Stimulated activated CD8-positive, alpha-beta memory T cell treated with anti-CD3 and anti-CD28 coated beads, Interleukin-4, amount 100 ng/mL, for 4 hours (primary cell): ENCODE measurements at places on chromosomes 3 and 15.

DNA sequence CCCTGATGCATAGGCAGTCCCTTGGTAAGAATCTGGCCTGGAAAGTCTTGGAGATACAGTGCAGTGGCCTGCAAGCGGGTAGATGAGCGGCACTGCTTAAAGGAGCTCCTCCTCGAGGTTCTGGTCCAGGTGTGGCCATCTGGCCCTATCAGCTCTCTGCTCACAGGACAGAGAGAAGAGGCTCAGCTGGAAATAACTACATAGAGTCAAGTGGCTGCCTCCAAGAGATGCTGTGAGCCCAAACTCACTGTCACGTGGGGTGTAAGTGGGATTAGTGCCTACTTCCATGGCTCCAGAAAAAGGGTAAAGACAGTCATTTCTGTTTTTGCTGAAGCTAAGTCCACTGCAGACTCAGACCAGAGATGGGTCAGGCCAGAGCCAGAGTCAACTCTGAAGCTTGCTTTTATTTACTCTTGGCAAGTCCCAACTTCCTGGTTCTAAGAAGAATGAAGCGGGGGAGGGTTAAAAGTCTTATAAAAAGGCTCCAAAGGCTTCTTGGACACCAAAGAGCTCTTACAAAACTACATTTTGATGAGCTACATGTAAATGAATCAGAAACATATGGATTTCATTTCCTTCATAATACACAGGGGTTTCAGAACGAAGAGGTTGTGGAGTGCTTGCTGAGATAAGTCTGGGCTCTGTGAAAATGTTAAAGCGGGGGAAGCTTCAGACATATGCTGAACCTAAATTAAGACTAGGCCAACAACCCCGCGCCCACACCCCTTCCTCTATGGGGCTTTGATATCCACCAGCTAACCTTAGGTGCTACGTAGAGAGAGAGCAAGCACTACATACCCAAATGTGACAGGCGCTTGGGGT lies 77.1 kb downstream of the PDZRN3 start:
- no peak for DNase-seq

GRCh38 chr15:80375968-80376891 lies 28.0 kb upstream of the ARNT2 start:
- DNase-seq = no peak

GRCh38 chr3:112012205-112012992 lies 13.7 kb downstream of the TAGLN3 start:
- DNase-seq = no peak

DNA sequence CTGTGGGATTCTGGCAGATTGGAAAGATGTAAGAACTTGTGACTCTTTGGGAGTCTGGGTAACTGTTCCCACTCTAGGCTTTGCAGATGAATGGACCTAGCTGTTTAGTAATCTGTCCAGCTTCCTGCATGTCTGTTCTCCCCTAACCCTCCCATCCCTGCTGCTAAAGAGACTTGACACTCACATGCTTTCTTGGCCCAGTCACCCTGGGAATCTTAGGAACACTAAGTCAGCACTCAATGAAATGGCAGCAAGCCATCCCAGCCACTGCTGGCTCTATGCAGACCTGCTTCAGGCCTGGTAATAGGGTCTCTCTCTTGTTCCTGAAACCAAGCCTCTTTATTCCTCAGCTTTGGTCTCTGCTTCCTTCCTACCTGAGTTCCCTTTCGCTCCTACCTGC lies 63.7 kb upstream of the THSD4 start:
- no peak for DNase-seq

DNA sequence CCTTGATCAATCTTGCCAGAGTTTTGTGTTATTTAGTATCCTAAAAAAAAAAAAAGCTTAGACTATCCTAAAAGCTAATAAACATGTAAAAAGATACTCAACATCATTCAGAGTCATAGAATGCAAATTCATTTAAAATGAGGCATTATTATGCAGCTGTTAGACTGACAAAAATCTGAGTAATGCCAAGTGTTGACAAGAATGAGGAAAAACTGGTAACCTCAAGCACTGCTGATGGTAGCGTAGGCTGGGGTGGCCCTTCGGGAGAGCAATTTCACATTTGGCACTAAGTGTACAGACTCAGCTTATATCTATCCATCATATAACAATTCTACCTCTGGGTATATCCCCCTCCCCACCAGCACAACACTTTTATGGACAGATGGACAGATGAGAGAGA lies 280.4 kb downstream of the RAP2B start:
- DNase-seq = no peak

DNA sequence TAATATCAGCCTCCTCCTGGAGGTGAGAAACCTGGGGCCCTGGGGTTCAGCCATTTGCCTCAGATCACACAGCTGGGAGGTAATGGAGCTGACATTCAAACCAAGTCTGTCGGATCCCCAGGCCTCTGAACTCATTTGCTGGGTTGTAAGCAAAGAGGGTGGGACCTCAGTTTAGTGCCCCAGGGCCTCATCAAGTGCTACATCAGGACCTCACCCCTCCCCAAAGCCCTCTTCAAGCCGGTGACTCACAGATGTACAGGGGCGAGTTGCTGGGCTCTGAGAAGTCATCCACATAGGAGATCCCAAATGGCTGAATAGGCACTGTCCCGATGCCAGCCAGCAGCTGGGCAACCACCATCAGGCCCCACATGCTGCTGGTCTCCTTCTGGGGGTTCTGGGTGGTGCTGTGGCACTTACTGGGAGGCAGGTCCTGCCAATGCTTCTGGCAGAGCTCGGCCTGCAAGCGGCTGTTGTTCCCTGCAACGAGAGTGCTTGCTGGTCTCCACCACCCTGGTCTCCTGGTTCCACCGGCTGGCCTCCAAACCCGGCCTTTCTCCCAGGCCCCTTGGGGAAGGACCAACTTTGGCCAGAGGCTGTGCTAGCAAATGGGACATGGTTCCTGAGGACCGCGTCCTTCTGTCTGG lies 59.2 kb upstream of the RAB6B start:
- DNase-seq = no peak

- DNase-seq = no peak
Observed at GRCh38 chr3:194224471-194225417, 88.8 kb downstream of the HES1 start.
